ENCODE measurements at places on chromosomes 3 and 15.
A peak's percentile ranks its signal among the peaks of the same experiment; 100 is the strongest.

GRCh38 chr15:100653608-100654007 lies 51.2 kb downstream of the ASB7 start:
- H3K4me3 ChIP-seq = no peak overlapping the region
- H3K4me1 ChIP-seq = peaks cover 17% of the 10 kb centered on the region
- H3K27me3 ChIP-seq = no peaks in the 10 kb centered on the region
- no peak for DNase-seq

DNA sequence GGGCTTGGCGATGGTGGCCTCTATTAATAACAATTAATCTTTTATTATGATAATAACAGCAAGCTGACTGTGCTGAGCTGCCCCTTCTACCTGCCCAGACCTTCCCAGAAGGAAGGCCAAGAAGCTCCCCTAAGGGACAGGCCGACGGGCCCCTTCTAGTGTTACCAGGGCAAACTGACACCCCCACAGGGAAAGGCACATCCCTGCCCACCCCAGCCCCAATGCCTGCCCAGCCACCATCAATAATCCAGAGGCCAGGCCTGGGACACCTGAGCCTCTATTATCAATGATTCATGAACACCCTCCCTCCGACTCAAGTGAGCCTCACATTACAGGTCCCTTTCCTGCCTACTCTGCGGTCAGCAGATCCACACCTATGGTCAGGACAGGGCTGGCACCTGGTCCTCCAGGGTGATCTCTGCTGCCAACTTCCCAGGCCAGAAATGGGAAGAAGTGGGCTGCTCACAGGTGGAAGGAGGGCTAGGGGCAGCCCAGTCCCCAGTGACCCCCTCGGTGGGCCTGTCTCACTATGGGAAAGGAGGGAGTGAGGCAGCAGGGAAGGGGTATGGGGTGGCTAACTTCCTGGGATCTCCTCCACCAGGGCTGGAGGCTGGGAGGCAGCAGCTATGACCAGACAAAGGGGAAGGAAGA lies 1.8 kb downstream of the TWF2 start:
- peak; percentile 52 for DNase-seq
- peaks cover 10% of the 10 kb centered on the region for H3K36me3 ChIP-seq
- peak overlapping the region; percentile 93 for H3K27ac ChIP-seq

DNA sequence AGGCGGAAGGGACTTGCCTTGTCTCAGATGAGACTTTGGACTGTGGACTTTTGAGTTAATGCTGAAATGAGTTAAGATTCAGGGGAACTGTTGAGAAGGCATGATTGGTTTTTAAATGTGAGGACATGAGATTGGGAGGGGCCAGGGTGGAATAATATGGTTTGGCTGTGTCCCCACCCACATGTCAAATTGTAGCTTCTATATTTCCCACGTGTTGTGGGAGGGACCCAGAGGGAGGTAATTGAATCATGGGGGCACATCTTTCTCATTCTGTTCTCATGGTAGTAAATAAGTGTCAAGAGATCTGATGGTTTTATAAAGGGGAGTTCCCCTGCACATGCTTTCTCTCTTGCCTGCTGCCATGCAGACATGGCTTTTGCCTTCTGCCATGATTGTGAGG lies 89.2 kb downstream of the CGGBP1 start:
- H3K27ac ChIP-seq = no peak overlapping the region
- no peak overlapping the region for H3K4me3 ChIP-seq
- no peak for DNase-seq
- peaks cover 21% of the 10 kb centered on the region for H3K27me3 ChIP-seq

DNA sequence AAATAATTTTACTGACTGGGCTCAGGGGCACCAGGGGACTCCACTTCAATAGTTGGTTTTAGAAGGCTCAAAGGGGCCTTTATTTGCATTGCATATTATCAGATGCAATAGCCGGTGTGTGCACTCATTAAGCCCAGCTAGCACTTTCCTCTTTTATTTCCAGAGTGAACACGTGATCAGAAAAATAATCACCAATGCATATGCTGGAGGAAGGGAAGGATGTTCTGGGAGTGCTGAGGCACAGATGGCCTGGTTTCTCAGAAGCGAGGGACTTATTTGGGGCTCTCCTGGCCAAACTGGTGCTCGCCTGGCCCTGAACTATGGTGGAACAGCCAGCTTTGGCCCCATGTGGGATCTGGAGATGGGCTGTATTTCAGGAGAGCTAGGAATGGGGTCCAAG lies 60.4 kb upstream of the SEC13 start:
- no peak overlapping the region for H3K27ac ChIP-seq
- no peak overlapping the region for H3K4me3 ChIP-seq
- H3K27me3 ChIP-seq = peaks cover 39% of the 10 kb centered on the region
- no peaks in the 10 kb centered on the region for H3K4me1 ChIP-seq
- H3K36me3 ChIP-seq = peaks cover 2% of the 10 kb centered on the region

DNA sequence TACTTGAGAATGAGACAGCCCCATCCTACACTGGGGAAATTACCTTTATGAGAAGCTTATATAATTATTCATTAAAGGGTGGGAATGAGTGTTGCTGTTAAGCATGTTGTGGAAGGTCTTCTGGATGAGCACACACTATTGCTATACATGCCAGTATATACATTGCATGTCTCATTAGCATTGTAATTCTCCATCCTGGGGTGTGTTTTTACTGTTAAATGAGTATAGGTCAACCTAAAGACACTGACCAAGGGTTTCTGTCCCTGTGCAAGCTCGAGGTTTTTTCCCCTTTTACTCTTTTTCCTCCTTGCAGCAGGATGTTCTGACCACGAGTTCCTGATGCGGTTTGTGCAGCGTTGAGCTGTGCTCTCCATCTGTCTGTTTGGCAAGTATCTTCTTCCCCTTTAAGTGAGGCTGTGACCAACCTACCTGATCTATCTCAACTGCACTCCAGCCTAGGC lies 7.2 kb upstream of the IVD start:
- peaks cover 4% of the 10 kb centered on the region for H3K36me3 ChIP-seq
- no peak overlapping the region for H3K27ac ChIP-seq
- no peak overlapping the region for H3K4me3 ChIP-seq
- H3K27me3 ChIP-seq = no peaks in the 10 kb centered on the region
- no peaks in the 10 kb centered on the region for H3K4me1 ChIP-seq
- DNase-seq = no peak

- no peak overlapping the region for H3K27ac ChIP-seq
- DNase-seq = no peak
- H3K36me3 ChIP-seq = no peaks in the 10 kb centered on the region
- H3K4me1 ChIP-seq = peaks cover 25% of the 10 kb centered on the region
- H3K4me3 ChIP-seq = no peak overlapping the region
Observed at GRCh38 chr3:112397556-112397955, 64.6 kb downstream of the CD200 start.

DNA sequence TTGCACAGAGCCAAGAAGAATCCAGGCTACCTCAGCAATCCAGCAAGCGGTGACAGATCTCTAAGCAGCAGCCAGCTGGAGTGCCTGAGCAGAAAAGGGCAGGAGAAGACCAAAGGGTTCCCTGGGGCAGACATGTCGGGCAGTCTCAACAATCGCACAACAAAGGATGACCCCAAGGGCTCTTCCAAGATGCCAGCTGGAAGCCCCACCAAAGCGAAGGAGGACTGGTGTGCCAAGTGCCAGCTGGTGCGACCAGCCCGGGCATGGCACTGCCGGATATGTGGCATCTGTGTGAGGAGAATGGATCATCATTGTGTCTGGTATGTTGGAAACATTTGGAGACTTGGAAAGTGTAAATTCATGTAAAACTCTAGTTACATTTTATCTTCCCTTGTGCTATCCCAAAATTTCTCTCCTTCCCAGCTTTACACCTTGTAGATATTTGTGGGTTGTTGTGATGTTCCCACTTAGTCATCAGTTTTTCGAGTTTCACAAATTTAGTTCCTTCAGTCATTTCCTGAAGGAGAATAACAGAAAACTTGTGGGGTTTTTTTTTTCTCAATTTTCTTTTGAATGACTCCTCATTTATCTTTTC lies 6.4 kb downstream of the ZDHHC23 start:
- H3K36me3 ChIP-seq = no peaks in the 10 kb centered on the region
- H3K27me3 ChIP-seq = peaks cover 53% of the 10 kb centered on the region
- DNase-seq = no peak

DNA sequence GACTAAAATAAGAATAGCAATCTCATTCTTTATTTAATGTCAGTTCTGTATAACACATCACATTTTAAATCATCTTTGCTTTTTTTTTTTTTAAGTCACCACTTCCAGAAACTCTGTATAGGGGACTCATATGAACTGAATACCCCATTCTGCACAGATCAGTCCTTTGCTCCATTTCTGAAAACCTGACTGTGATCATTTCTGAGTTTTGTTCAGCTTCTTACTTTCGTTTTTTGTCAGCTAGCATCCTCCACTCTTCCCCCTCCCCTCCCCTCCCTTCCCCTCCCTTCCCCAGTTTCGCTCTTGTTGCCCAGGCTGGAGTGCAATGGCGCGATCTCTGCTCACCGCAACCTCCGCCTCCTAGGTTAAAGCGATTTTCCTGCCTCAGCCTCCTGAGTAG lies 49.8 kb upstream of the SGO1 start:
- no peak for DNase-seq
- no peaks in the 10 kb centered on the region for H3K36me3 ChIP-seq
- no peaks in the 10 kb centered on the region for H3K4me1 ChIP-seq
- peaks cover 3% of the 10 kb centered on the region for H3K27me3 ChIP-seq
- H3K4me3 ChIP-seq = no peak overlapping the region
- H3K27ac ChIP-seq = no peak overlapping the region

DNA sequence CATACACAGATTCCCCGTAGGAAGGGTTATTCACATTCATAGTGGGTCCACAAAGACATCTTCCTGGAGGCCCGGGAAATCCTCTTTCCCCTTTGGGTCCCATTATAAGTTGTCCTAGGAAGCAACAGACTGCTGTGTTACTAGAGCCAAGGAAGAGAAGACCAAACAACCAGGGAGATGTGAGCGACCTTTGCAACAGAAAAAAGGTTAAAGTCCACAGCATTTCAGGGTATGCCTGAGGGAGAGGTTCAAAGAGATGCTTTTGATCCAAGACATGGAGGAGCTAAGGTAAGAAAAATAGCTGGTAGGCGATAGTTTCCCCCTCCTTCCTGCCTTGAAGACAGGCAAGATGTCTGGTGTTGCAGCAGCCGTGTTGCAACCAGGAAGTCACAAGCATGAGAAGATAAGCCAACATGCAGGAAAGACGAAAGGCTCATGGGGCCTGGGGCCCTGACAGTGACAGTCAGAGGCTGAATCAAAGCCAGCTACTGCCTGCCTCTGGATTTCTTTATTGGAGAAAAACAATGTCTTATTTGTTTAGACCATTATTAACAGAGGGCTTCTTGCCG lies 30.9 kb downstream of the EAF1 start:
- no peaks in the 10 kb centered on the region for H3K27me3 ChIP-seq
- no peak for DNase-seq
- no peak overlapping the region for H3K4me3 ChIP-seq
- no peak overlapping the region for H3K27ac ChIP-seq
- H3K4me1 ChIP-seq = no peaks in the 10 kb centered on the region
- H3K36me3 ChIP-seq = peaks cover 4% of the 10 kb centered on the region

DNA sequence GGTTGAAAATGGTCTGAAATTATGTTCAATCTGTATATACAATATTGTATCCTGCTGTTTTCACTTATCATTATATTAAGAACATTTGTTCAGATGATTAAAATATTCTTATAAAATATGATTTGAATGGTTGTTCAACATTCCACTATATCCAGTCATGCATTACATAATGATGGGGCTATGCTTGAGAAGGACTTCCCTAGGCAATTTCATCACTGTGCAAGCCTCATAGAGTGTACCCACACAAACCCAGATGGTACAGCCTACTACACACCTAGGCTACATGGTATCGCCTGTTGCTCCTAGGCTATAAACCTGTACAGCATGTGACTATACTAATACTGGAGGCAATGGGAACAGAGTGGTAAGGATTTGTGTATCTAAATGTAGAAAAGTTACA lies 30.5 kb downstream of the SLC7A14 start:
- no peaks in the 10 kb centered on the region for H3K36me3 ChIP-seq
- no peaks in the 10 kb centered on the region for H3K27me3 ChIP-seq
- H3K27ac ChIP-seq = no peak overlapping the region
- DNase-seq = no peak
- H3K4me1 ChIP-seq = no peaks in the 10 kb centered on the region

DNA sequence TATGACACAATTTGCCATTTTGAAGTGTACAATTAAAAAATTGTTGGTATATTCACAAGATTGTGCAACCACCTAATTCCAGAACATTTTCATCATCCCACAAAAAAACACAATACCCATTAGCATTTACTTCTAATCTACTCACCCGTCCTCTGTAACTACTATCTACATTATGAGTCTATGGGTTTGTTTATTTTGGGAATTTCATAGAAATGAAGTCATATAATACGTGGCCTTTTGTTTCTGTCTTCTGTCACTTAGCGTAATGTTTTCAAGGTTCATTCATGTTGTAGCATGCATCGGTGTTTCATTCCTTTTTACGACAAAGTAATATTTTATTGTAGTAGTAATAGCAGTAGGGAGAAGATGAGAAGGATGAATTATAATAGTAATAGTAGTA lies 55.2 kb upstream of the CNTN6 start:
- no peak for DNase-seq
- H3K4me3 ChIP-seq = no peak overlapping the region
- no peaks in the 10 kb centered on the region for H3K36me3 ChIP-seq

- no peaks in the 10 kb centered on the region for H3K4me1 ChIP-seq
- H3K4me3 ChIP-seq = no peak overlapping the region
- H3K36me3 ChIP-seq = no peaks in the 10 kb centered on the region
- no peak for DNase-seq
- H3K27ac ChIP-seq = no peak overlapping the region
Observed at GRCh38 chr3:135231737-135232136, 436.7 kb downstream of the EPHB1 start.

DNA sequence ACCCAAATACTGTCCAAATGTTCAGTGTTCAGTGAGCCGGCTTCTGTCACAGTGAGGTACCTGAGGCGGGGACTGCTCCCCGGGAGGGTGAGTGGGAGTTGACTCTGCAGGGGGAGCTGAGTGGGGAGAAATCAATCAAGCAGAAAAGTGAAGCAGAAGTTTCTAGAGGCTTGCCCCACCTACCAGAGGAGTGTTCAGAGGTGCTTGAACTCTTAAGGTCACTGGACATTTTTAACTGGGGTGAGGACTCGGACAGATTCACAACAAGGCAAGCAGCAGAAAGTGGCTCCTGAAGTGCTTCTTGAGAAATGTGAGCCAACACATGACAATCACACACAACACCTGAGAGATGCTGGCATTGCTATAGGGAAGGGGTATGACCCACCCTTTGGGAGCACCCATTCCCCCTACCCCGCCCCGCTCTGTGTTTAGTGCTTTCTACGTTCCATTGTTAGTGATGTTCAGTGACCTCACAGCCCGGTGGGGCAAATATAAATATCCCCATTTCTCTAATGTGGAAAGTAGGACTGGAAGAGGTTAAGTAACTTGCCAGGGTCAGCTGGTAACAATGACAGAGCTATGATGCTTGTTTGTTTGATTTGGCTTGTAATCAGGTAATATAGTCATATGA lies 48.6 kb upstream of the AKAP13 start:
- H3K4me1 ChIP-seq = peaks cover 46% of the 10 kb centered on the region
- H3K27ac ChIP-seq = peak overlapping the region; percentile 96
- H3K27me3 ChIP-seq = no peaks in the 10 kb centered on the region
- H3K36me3 ChIP-seq = no peaks in the 10 kb centered on the region
- no peak for DNase-seq

GRCh38 chr3:111913163-111913763 lies 54.2 kb downstream of the PHLDB2 start:
- peak overlapping the region; percentile 20 for H3K27ac ChIP-seq
- no peak for DNase-seq
- no peaks in the 10 kb centered on the region for H3K27me3 ChIP-seq
- peaks cover 27% of the 10 kb centered on the region for H3K36me3 ChIP-seq
- peaks cover 66% of the 10 kb centered on the region for H3K4me1 ChIP-seq
